Glomerular endothelial cell (primary cell): ENCODE measurements at places on chromosomes 16 and 17. TPM values are rescaled to one million over a fixed set of nuclear protein-coding genes. Genes with fewer than 3 reads are reported as not detected.

- no peak for DNase-seq
Measured at GRCh38 chr16:23334457-23334853, 32.4 kb downstream of the SCNN1B start.

- DNase-seq = no peak
Measured at GRCh38 chr17:31111183-31111582, 16.4 kb downstream of the NF1 start.

DNA sequence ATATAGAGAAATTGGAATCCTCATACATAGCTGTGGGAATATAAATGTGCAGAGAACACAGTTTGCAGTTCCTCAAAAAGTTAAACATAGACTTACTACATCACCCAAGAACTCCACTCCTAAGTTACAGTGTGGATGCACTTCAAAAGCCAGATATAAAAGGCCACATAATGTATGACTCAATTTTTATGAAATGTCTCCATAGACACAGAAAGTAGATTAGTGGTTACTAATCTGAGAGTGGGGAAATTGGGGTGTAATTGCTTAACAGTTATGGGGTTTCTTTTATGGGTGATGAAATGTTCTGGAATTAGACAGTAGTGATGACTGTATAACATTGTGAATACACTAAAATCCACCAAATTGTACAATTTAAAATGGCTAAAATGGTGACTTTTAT, 60.9 kb downstream of the CACNG1 start:
- no peak for DNase-seq

DNA sequence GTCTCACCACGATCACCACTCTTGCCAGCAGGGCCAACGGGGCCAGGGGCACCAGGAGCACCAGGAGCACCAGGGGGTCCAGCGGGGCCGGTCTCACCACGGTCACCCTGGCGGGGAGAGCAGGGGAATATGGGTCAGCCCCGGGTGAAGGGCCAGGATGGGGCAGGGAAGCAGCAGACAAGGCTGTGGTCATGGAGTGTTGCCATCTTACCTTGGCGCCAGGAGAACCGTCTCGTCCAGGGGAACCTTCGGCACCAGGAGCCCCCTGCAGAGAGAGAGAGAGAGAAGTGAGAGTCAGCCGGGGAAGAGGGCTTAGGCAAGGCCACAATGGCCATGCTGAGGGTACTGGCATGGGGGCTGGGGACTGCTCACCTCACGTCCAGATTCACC, 12.9 kb downstream of the COL1A1 start:
- no peak for DNase-seq

Gene MT1E
- total RNA-seq = 15.1 and 105 TPM in 2 replicates
